Activated CD8-positive, alpha-beta memory T cell treated with anti-CD3 and anti-CD28 coated beads for 48 hours (primary cell): ENCODE measurements at places on chromosomes 11 and 22.

GRCh38 chr22:31439808-31440207, 40.4 kb downstream of the DRG1 start:
- DNase-seq: no peak

DNA sequence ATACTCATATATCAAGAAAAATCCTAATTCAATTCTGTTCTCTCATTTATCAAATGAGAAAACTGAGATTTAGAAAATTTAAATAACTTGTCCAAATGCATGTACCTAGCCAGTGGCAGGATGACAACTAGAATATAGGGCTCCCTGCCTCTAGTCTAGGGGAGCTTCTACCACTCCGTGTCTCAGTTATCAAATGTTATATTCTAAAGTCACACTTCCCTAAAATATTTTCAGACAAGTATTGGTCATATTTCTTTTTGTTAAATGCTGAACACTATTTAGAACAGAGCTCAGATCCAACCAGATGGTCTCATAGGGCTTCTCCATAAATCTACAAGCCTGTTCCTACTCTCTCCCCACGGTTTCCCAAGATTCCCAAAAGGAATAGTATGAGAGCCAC, 26.3 kb downstream of the KCNJ1 start:
- DNase-seq: no peak

- no peak for DNase-seq
Observed at GRCh38 chr11:10462746-10463300, 7.8 kb downstream of the AMPD3 start.

- DNase-seq: no peak
Observed at GRCh38 chr22:30210235-30210909, 36.2 kb downstream of the LIF start.

DNA sequence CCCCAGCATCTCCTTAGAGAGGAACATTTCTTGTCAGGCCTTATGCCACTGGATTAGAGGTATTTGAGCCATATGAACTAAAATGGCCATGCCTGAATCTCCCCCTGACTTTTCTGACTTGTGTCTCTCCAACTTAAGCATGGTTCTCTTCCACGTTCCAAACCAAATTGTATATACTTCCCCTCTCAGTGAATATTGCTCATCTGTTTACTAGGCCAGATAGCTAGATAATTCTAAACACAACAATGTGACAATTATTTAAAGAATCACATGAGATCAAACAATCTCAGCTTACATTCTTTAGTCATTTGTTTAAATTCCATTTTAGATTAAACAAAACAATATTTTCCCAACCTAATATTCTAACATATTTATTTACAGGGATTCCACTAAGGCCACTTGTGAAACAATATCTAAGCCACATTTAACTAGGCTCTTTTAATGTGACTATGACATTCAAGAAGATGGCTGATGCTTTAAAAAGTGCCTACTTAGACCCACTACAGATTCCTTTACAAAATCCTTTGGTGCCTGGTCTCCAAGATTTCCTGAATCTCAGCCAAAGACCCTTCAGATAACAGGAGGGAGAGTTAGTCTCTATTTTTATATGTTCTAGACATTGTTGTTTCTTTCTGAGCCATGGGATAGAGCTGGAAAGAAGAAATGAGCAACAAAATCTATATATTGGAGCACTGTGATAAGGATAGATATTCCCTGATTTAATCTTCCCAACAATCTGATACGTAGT, 105.7 kb downstream of the CADM1 start:
- DNase-seq: no peak

DNA sequence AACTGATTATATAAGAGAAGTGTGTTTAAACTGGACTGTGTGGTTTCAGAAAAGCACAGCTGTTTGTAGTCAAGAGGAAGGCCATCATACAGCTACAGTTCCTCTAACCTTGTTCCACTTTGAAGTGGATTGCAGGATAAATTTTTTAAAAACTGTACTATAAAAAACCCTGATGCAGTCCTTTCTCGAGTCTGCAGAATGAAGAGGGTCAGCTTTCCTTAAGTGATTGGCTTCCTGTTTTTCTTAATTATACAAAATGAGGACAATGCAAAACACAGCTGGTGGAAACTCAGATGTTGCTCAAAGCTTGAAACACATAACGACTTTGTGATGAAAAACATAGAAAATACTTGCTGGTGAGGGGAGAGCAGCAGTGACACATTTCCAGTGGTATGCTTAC, 1060.5 kb downstream of the DLG2 start:
- DNase-seq: no peak

DNA sequence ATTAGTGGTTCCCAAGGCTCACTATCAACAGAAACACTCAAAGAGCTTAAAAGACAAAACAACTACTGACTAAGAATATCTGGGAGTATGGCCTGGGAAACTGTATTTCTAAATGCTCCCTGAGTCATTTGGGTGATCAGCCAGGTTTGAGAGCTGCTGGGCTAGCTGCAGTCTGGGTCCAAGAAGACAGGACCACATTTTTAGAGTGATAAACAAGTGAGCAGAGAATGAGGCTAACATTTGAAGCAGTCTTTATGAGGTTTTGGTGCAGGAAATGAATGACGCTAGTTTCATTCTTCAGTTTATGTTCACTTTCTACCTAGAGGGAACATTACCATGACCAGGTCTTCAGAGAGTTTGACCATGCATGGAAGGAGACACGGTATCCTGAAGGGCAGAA, 97.7 kb downstream of the TEAD1 start:
- no peak for DNase-seq

DNA sequence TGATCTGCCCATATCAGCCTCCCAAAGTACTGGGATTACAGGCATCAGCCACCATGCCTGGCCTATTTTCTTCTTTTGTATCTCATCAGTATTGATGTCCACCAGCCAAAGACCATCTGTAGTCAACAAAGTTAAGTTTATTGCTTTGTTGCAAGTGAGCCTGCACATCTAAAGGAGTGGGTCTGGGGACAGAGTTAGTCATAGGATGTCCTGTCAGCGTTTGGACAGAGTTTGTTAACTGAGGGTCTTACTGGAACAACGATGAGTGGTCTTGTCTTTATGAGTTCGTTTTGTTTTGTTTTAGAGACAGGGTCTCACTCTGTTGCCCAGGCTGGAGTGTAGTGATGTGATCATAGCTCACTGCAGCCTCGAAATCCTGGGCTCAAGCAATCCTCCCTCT, 40.6 kb upstream of the SEPTIN5 start:
- no peak for DNase-seq

- DNase-seq: no peak
Observed at GRCh38 chr11:45444796-45445195, 158.7 kb upstream of the SYT13 start.

- no peak for DNase-seq
Observed at GRCh38 chr11:114280696-114281095, 15.5 kb upstream of the NNMT start.

GRCh38 chr11:60973699-60974098, 2.2 kb downstream of the CD6 start:
- DNase-seq: no peak
